Left kidney (tissue), 8 donors: ENCODE measurements at places on chromosomes 7 and 10.

DNA sequence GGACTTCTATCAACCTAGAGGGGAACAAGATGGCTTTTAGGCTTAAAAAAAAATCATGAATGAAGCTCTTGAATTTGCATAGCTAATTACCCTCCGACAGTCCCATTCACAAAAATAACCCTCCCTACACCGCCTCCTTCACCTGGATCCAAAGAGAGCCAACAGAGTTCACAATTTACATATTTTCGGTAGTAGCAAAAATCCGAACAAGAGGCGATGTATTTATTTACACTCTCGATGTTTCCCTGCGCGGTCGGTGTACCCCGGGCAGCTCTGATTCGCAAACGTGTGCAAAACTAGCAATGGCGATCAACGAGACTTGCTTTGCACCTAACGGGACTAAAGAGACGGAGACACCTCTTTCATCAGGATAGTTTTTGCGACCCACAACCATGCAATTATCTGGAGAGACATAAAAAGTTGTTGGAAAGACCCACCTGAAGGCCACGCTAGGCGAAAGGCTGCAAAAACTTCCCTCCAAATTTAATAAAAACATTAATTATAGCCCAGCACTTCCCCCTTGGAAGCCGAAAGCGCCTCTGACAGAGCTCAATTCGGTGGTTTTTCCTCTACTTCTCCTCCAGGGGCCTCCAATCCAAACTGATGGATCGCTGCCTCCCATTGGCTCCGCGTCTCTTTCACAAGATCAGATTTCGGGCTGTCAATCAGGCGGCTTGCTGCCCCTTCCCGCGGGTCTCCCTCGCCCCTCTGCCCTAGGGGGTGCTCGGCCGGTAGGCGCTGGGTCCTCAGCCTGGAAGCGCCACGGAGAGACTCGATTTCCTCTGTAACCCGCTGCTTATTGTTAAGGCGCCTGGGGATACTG is at the start of gene ETV1:
Gene ETV1 (minus strand): TSS at position 541 of the 823 bp plus-strand sequence. CDS start 614 bp downstream, outside the sequence.
- peak; percentile 86 for DNase-seq

DNA sequence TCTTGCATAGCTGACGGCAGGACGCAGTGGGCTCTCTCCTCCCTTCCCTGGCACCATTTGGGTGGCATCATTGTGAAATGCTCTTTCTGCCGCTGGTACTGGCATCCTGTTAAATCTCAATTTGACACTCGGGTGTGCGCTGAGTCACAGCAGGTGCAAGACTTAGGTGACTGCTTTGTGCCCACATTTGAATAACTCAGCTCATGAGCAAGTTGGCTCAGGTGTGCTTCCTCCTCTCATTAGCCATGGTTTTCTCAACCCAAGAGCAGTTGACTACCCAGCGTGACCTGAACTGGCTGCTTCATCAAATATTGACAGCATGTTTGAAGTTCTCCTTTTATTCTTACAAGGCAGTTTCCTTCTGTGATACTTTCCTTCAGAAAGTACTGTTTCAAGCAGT is 24.6 kb upstream of the NFE2L3 start:
- DNase-seq: no peak

GRCh38 chr10:31578951-31579350 is 259.9 kb downstream of the ZEB1 start:
- no peak for DNase-seq

- DNase-seq: no peak
Observed at GRCh38 chr7:140060788-140061606, 1.8 kb downstream of the PARP12 start.

DNA sequence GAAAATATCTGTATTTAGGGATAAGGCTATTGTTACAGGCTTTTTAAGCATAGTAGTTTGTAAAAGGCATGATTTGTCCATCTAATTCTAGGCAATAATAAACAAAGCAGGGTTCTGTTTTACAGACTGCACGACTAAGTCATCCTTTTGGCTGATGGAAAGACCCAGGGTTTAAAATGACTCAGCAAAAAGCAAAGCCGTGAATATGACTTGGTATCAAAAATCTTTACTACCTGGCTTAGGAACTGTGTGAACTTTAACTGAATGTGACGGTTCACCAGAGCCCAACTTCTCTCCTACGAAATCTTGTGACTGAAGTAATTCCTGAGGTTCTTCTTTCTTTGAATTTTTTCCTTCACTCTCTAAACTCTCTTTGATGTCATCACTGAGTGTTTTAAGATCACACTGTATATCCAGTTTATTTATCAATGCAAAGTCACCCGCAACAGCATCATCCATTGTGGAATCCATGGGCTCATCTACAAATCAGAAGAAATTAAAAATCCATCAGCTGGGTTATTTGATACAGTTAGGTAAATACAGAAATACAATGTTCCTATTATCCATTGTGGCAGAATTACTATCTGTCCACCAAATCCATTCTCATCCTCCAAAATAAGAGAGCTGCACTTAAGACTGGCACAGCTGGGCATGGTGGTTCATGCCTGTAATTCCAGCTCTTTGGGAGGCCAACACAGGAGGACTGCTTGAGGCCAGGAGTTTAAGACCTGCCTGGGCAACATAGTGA is 17.0 kb downstream of the ATE1 start:
- DNase-seq: no peak

GRCh38 chr7:133183969-133184368 is 68.9 kb upstream of the EXOC4 start:
- DNase-seq: no peak

DNA sequence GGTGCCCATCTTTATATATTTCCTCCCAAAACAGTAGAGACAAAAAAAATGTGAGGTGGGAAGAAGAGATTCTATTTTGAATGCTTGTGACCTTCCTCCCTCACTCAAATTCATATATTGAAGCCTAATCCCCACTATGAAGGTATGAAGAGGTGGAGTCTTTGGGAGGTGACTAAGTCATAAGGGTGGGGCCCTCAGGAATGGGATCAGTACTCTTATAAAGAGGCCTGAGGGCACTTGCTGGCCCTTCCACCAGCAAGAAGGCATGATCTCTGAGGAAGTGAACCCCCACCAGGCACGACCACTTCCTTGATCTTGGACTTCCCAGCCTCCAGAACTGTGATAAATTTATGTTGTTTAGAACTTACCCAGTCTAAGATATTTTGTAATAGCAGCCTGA is 517.2 kb upstream of the CNTNAP2 start:
- no peak for DNase-seq

DNA sequence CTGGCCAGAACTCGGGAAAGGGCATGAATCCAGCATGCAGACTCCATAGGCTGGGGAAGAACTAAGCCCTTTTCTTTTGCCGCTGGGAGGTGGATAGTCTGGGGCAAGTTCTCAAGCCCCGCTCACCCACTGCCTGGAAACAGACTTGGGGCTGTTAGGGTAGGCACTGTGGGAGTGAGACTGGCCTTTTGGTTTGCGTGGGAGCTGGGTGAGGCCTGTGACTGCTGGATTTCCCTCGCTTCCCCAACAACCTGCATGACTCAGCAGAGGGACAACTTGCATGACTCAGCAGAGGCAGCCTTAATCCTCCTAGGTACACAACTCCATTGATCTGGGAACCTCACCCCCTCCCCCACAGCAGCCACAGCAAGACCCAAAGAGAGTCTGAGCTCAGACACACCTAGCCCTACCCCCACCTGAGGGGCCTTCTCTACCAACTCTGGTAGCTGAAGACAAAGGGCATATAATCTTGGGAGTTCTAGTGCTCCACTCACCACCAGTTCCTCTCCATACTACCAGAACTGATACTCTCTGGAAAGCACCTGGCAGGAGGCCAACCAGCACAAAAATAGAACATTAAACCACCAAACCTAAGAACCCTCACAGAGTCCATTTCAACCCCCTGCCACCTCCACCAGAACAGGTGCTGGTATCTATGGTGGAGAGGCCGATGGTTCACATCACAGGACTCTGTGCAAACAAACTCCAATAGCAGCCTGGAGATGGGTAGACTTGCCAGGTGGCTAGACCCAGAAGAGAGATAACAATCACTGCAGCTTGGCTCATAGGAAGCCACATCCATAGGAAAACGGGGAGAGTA is 81.4 kb upstream of the LAMB4 start:
- DNase-seq: no peak

DNA sequence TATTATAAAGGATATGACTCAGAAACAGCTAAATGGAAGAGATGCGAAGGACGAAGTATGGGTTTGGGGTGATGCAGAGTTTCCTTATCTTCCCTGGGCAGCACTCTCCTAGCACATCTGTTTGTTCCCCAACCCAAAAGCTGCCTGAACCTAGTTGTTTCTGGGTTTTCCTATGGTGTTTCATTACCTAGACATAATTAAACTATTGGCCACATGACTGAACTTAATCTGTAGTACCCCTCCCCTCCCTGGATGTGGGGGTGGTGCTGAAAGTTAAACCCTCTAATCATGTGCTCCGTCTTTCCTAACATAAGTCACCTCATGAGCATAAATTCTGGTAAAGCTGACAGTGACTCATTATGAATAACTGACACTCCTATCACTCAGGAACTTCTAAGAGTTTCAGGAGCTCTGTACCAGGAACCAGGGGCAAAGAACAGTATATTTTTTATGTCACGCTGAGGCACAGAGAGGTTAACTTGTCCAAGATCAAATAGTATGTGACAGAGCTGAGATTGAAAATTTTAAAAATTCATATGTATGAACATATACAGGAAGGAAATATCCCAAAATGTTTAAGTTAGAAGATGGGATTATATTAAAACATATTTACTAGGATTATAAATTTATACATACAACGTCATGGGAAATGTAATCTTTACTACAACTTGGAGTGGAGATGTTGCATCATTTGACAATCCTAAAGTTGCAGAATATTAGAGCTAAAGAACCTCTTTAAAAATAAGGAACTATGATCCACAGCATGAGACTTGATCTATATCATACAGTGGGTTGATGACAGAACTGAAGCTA is 4.8 kb downstream of the STRIP2 start:
- peak; percentile 10 for DNase-seq

DNA sequence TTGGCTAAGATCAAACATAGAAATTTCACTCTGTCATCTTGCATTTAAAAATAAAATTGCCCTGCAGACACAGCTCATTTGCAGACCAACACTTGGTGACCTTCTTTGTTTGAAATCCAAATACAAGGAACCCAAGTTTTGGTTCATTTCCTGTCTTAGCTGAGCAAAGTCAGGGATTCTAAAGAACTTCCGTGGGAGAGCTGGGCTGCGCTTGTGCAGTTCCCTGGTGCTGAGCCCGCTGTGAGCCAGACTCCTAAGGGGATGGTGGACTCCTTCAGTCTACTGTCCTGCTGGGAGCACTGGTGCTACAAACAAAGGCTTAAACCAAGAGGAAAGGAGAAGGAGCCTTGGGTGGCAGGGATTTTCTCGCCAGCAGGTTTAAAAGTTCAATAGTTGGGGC is 60.0 kb downstream of the MYOF start:
- no peak for DNase-seq

DNA sequence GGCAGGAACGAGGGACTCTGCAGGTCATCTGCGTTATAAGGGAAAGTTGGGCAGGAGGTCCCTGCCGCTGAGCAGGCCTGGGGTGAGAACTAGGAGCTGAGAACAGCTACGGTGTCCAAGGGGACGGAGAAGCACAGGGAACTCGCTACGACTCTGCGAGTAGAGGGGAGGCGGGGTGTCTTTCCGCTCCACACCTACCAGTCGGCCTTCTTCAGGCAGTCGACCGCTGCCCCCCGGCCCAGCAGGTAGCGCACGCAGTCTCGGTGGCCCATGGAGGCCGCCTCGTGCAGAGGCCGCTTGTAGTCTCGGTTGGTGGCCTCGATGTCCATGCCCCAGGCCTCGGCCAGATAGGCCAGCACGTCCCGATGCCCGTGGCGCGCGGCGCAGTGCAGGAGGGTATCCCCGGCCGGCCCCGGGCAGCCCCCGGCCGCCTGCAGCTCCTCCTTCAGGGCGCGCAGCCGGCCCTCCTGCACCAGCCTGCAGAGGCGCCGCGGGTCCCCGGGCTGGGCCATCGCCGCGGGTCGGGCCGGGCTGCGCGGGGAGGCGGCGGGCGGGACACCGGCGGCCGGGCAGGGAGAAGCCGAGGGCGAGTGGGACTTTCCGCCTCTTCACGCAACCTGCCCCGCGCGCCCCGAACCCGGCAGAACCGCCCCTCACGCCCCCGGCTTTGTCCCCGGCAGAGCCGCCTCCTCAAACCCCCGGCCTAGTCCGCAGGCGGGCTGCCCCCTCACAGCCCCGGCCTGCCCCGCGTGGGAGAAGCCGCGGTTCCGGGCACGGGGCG is 660 bp downstream of the ANKRD16 start:
- no peak for DNase-seq

GRCh38 chr7:43869867-43870240 is 537 bp upstream of the MRPS24 start:
- DNase-seq: no peak

- no peak for DNase-seq
Observed at GRCh38 chr7:145860809-145861208, 255.8 kb upstream of the CNTNAP2 start.

DNA sequence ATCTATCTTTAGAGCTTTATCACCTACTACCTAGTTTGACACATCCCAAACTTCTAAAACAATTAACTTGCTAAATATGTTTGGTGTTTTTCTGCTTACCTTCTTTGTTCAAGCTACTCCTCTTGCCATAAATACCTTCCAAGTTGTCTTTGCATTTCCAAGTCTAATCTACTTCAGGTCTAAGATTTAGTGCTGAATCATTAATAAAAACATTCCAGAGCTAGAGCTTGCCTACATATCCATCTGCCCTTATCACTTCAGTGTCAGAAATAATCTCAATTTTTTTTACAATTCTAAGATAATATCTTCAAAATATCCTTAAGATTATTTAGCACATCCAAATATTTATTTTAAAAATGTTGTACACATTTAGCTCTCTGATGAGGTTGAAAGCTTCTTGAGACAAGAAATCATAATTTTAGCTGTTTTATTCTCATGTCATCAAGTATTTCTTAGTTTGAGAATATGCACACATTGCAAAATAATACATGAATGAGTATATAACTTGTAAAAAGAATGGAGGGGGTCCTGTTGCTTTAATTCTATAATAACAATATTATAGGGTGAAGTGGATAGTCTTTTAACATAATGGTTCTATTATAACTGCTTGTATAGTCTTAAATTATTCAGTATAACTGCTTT is 466.3 kb downstream of the SEMA3D start:
- DNase-seq: no peak

- no peak for DNase-seq
Observed at GRCh38 chr7:101160910-101161309, 4.5 kb downstream of the VGF start.
